ENCODE measurements at places on chromosomes 13 and 19.

DNA sequence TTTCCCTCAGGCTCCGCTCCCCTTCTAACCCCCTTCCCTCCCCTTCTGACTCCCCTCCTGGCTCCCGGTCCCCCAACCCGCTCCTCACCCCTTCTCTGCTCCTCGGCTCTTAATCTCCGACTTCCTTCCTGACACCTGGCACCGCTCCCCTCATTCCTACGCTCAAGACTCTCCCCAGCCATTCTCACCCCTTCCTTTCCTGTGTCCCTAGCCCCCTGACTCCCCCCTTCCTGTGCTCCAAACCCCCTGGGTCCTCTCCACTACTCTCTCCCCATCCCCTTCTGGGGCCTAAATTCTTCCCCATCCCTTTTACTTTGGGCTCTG lies 658 bp downstream of the CLPP start:
- DNase-seq = no peak

GRCh38 chr13:73737214-73737613 lies 397.0 kb downstream of the KLF12 start:
- no peak for DNase-seq

DNA sequence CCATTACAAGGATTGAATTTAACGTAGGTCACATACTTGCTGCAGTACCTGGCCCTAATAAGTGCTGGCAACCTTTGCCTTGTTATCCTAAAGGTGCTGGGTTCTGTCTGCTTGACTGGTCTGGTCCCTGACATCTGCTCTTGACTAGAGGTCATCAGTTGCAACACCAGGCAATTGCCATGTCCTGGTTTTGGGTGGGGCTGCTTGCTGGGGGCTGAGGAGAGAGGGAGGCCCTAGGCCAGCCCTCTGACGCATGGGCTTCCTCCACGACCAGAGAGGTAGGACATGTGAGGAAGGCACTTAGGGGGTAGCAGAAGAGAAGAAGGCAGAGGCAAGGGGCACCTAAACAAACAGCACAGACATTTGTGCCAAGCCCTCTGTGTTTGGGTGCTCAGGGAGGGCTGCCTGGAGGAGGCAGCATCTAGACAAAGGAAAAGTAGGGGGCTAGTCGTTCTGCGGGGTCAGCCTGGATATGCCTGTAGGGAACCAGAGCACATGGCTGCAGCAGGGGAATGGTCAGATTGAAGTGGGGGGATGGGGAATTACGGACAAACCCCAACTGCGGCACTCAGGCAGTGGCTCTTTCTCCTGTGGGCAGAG lies 21.7 kb downstream of the VSTM2B start:
- no peak for DNase-seq

DNA sequence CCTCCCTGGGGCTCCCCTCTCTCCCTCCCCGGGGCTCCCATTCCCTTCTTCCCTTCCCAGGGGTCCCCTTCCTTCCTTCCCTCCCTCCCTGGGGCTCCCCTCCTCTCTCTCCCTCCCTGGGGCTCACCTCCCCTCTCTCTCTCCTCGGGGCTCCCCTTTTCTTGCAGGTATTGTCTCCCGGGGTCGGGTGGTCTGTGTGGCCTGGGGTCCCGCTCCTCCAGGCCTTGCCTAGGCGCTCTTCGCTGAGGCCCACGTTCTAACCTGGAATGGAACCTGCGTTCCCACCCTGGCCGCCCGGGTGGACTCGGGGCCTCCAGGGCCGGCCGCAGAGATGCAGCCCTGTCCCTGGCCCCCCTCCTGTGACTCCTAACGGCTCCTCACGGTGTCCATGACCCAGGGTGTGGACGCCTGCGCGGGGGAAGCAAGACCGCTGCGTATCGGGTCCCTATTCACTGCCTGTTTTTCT lies 940 bp upstream of the DCUN1D2 start:
- no peak for DNase-seq

- DNase-seq = peak; percentile 43
These were observed 28.5 kb downstream of the ZNF266 start for GRCh38 chr19:9406798-9407352.

All from BJ (cell line).